Hematopoietic multipotent progenitor cell (in vitro differentiated cells): ENCODE measurements at places on chromosomes 1 and 21.
A peak's percentile ranks its signal among the peaks of the same experiment; 100 is the strongest.

DNA sequence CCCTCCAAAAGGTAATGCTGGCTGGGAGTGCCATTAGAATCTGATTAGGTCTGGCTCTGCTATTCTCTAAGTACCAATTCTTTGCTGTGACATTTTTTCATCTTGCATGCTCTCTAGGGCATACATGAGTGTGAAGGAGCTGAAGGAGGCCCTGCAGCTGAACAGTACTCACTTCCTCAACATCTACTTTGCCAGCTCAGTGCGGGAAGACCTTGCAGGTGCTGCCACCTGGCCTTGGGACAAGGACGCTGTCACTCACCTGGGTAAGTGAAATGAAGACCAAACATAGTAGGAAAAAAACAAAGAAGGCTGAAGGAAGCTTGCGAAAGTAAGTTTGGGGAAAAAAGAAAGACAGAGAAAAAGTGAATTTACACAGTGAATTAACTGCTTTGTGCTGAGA lies 207.9 kb downstream of the PAPPA2 start:
- DNase-seq, result no peak

GRCh38 chr1:30715216-30715615 lies 8.2 kb downstream of the MATN1 start:
- peak; percentile 29 for DNase-seq

DNA sequence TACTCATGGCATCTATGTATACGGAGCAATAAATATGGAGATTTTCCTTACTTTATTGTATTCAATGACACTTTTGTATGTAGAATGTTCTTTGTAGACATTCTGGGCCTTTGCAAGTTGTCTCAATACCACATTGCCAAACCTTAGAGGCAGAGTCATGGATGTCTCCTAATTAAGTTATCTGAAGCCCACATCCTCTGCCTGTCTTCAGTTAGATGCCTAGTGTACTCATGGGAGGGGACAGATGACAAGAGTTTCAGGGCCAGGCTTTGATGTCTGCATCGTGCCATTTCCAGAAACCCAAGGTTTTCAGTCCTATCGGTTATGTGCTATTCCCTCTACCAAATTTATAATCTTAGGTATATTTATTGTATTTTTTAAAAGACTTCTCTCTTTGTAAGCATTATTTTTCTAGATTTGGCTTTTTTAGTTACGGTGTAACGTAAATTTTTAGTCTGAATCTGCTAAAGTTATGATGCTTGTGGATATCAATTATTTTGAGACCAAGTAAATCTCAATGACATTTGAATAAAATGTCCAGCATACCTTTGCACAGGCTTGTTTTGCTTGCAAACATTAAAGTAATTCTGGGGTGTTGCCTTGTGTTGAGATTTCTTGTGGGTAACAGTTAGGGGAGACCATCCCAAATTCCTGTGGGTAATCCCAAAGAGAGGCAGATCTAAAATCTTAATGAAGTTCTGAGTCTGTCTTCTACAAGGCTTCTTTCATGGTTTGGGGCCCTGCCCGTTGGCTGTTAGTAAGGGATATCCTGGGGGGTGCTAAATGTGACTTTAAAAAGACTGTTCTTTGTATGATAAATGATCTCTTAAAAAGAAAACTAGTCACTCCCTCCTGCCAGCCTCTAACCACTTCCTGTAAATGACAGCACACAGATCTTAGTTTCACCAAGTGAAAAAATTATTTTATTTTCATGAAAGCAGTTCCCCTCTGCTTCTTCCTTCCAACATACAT lies 8.0 kb upstream of the MACF1 start:
- DNase-seq, result peak; percentile 94

GRCh38 chr1:9438431-9439073 lies 100.7 kb upstream of the SLC25A33 start:
- no peak for DNase-seq

- no peak for DNase-seq
Measured at GRCh38 chr1:35507947-35508346, 49.3 kb downstream of the KIAA0319L start.

DNA sequence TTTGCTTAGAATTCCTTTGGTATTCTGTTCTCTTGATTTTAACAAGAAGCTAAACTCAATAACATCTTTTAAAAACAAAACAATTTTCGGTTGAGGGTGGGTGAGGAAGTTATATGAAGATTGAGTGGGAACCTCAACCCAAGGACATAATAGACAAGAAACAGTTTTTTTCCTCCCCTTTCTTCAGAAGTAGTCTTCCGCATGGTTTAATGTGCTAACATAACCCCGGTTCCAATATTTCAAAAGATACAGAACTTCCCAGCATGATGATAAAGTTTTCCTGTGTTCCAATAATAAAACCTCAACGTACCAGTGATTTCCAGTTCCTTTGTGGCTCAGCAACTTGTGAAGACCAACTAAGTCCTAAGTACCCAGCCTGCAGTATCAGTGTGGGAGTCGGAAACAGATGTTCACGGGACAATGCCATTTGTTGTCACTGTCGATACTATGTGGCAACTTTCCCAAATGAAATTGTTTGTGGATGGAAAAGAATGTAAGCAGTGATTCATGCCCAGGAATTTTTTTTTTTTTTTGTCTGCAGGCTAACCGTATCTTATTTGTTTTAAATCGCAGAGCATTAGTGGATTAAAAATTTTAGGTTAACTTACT lies 48.5 kb downstream of the NR5A2 start:
- DNase-seq, result no peak

DNA sequence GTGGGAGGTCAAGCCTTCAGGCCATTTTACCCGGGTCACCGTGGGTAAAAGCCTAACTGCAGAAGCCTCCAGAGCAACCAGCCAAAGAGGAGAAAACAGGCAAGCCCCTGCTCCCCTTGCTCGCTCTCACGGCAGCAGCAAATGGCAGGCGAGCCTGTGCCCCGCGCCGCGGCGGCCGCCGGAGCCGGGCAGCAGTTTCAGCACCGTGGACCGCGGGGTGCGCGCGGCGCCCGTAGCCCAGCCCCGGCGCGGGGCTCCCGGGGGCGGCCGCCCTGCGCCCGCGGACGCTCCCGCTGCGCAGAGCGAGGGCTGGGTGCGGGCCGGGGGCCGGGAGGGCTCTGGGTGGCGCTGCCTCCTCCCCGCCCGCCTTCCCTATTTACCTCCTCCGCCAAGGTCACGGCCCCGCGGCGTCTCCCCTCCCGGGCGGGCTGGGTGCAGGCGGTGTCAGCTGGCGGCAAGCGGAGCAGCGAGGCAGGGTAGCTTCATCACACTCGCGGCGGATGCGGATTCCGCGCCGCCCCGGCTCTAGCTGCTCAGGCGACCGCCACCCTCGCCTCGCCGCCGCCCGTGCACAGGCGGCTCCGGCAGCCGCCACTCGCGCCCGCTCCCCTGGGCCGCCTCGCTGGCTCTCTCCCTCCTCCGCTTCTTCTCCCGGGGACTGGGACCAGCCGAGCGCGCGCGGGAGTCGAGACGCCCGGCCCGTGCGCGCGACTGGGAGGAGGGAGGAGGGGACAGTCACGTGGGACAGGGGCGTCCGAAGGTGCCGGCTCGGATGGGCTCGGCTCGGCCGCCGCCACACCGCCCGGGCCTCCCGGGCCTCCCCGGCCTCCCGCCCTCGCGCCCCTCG lies at the start of gene RGS7:
RGS7 (minus strand) TSS at position 687 of the 847 bp plus-strand sequence.
- DNase-seq, result peak; percentile 24

DNA sequence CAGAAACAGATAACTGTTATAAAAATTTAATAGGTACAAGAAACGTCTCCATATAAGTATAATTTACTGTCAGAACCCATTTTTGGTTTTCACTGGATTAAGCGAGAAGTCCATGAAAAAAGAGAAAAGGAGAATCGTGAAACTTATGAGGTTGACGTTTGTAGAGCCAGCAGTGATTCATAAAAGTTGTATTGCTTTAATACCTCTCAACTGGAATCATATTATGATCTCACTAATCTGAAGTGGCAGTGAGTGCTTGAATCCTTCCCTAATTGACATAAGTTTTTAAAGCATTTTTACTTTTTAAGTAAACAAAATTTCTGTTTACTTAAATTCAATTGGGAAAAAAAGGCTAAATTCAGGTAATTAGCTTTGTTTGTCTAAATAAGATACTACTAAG lies 315.3 kb downstream of the TPR start:
- DNase-seq, result no peak

DNA sequence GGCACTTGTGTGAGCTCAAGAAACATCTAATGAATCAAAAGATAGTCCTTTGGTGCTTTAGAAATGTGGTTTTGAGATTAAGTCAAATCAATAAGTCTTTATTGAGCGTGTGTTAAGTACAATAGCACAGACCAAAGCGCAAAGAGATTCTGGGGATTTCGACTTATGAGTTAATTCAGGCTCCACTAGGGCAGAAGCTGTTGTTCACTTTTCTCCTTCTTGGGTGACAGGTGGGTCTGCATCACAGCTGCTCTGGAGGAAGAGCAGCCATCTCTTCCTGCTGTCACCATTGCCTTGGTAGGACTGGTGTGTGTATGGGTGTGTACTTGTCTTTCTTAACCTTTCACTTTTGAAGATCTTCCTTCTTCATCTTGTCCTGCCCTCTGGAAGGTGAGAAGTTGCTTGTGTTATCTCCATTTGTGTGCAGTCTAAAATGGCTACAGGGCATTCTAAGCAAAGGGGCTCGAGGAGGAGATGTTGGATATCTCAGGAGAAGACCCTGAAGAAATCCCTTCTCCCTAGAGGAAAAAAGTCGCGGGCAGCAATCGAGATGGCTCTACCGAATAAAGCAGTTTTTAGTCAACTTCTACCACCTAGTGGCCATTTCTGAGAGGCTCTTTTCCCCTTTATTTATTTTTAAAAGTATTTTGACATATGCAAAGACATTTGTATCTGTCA lies 22.9 kb upstream of the DISC1 start:
- DNase-seq, result peak; percentile 49

- DNase-seq, result no peak
Measured at GRCh38 chr1:107870696-107871095, 94.3 kb downstream of the VAV3 start.

- DNase-seq, result no peak
Measured at GRCh38 chr1:17168091-17168876, 36.6 kb upstream of the PADI1 start.

- DNase-seq, result no peak
Measured at GRCh38 chr1:27138927-27139326, 16.0 kb downstream of the SLC9A1 start.

- DNase-seq, result no peak
Measured at GRCh38 chr1:116178837-116179236, 67.6 kb downstream of the MAB21L3 start.

DNA sequence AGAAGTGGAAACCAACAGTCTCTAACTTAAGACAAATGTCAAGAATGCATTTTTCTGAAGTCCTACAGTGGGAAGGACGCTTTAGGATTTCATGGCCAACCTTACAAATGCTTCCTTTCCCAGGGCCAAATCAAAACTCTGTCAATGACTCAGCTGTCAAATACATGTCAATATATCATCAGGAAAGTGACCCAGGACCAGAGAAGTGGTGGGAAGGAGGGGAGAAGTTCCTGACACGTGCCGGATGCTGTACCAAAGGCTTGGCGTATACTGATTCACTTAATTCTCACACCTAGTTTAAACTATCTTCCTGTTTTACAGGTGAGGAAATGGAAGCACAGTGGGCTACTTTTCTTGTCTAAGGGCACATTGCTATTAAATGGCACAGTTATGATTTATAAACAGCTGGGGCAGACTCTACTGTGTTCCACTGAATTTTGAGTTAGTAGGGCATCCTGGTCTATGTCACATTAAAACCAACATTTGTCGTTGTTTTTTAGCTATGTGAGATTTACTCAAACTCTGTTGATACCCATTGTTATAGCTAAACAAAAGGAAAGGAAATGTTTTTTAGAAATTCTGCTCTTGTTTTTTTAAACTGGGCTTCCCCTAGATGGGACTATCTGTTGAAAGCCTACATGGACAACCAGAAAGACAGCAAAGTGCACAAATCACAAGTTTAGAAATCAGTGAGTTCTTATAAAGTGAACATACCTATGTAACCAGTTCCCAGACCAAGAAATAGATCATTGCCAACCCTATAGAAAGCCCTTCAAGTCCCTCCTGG lies 208.2 kb upstream of the SGIP1 start:
- DNase-seq, result no peak

- DNase-seq, result peak; percentile 69
Measured at GRCh38 chr21:45136927-45137611, 62.7 kb downstream of the ADARB1 start.

DNA sequence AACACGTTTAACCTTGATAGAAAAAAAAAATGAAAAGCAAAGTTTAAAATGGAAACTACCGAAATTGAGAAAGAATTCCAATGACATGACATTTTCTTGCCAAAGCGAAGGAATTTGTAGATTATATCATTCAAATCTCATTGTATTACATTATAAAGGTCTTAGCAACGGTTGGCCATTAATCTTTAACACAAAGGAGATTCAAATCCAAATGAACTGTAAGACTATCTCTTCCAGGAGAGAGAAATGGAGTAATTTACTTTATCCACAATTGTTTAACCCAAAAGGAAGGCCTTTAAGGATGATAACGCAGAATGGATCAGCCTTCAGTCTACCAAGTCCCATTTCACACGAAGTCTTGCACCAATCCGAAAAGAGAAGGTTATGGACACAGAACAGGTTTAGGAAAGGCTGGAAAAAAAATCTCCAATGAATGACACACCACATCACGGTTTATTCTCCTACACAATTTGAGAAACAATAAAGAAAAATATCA lies 1.5 kb downstream of the ENAH start:
- no peak for DNase-seq

- DNase-seq, result no peak
Measured at GRCh38 chr1:28644494-28644893, 1.6 kb upstream of the TAF12 start.

DNA sequence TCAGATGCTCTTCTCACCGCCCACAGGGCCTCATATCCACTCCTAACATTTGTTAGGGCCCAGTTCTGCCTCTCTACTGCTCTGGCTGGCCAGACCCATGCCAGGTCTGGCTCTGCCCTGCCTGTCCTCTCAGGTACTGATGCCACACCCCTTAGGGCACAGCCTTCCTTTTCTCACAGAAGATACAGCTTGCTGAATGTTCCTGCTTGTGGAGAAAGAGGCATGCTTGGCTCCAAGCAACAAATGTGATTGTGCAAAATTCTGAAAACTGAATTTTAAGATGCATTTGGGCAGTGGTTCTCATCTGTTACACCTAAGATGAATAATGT lies 178.1 kb downstream of the TGFBR3 start:
- no peak for DNase-seq

DNA sequence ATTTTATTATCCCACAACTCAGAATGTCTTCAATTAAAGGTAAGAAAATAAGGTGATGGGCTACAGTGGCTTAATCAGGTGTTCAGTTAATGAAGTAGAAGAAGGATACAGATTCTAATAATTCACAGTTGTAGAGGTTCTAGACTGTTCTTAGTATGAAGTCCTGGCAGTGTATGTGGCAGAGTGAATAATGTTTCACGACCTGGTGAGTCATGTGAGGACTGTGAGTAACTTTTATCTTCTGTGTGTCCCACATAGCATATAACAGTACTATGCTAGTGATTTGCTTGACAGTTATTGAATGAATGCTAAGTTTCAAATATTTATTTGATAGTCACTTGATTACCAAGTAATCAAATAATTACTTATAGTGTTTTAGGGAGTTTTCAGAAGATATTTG lies 20.0 kb downstream of the SLC16A4 start:
- DNase-seq, result no peak
